ENCODE measurements at places on chromosomes 4 and X.

DNA sequence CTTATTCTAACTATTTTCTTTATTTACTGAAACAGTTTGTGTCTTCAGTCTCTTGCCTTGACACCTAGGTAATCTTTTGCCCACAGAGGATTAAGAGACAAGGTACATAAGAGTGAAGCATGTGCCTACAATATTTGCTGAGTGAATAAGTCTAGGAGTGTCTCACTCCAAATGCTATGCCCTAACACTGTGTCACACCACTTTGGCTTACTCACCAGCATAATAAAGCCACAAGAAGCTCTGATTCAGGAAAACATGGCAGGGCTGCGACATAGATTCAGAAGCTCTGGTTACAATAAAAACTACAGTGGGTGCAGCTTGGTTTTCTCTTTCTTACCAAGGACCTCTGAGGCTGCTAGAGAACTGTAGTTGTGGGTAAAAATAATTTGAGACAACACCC, 127.1 kb downstream of the RBM46 start:
- DNase-seq, result no peak

DNA sequence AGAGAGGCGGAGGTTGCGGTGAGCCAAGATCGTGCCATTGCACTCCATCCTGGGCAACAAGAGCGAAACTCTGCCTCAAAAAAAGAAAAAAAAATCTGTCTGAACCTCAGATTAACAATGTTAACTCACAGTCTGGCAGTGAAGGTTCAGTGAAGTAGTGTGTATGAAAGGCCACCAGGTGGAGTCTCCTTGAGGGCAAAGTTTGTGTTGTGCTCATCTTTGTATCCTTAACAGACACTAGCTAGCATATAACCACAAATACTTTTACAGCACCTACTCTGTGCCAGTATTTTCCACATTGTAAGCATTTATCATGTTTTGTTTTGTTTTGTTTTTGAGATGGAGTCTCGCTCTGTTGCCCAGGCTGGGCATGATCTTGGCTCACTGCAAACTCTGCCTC, 46.0 kb upstream of the MGST2 start:
- DNase-seq, result no peak

DNA sequence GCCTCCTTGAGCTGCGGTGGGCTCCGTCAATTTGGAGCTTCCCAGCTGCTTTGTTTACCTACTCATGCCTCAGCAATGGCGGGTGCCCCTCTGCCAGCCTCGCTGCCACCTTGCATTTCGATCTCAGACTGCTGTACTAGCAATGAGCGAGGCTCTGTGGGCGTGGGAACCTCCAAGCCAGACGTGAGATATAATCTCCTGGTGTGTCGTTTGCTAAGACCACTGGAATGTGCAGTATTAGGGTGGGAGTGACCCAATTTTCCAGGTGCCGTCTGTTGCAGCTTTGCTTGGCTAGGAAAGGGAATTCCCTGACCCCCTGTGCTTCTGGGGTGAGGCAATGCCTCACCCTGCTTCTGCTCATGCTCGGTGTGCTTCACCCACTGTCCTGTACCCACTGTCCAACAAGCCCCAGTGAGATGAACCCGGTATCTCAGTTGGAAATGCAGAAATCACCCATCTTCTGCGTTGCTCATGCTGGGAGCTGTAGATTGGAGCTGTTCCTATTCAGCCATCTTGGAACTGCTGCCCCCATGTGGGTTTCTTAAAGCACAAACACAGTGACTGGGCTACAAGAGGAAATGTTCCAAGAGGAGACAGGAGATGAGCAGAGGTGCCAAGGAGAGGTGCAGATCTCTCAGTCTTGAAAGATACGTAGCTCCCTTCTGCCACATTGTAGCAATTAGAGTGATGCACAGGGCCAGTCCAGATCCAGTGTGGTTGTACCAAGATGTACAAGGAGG, 193.0 kb upstream of the IGFBP7 start:
- no peak for DNase-seq

DNA sequence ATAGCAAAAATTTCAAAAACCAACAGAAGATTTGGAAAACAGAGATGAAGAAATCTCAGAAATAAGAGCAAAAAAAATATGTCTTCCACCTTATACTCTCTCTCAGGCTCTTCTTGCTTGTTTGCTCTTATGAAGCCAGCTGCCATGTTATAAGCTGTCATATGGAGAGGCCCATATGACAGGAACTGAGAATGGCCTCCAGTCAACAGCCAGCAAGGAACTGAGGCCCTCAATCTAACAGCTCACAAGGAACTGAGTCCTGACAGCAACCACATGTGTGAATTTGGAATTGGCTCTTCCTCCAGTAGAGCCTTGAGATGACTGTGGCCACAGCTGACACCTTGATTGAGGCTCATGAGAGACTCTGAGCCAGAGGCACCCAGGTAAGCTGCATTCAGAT, 51.3 kb upstream of the MAOA start:
- no peak for DNase-seq

- DNase-seq, result peak; percentile 57
Observed at GRCh38 chr4:7410446-7410845, 24.3 kb downstream of the PSAPL1 start.

DNA sequence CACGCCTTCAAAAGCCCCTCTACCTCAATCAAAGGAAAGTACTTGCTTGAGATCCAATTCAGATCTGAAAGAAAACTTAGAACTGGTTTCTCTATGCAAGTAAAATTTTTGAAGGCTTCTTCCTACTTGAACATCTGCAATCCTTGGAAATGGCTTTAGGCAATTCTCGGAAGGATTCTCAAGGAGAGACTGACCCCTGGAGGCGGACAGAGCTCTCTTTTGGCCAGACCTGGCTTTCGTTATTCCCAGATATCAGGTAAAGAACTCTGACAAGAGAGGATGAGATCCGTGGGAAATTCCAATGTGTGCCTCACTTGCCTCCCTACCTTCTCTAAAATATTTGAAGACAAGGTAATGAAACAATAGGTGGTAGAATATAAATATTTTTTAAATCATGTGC, 670.3 kb upstream of the FAM241A start:
- peak; percentile 63 for DNase-seq
